ENCODE measurements at places on chromosomes 12 and 14. TPM values are rescaled to one million over a fixed set of nuclear protein-coding genes. Genes with fewer than 3 reads are reported as not detected.

DNA sequence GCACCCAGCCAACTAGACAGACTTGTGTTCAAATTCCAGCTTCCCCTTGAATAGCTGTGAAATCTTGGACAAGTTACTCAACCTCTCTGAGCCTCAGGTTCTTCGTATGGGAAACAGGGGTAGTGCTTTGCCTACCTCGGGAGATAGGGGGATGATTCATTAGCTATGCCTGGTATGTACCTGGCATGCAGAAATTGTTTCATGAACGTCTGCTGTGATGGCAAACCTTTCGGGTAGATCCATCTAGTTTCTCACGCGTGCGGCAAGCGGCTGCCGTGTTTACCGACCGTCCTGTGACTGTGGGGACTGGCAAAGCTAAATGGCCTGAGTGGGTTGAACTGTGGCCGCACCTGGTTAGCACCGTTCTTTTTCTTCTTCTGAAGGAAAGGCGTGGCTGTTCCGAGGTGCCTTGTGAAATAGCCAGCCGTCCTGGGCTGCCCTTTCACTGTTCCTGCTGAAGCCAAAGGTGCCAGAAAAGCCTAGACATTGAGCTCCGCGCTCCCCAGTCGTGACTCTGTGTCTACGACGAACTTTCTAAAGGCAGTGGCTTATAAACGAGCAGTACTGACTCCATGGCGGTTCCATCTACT, 40.6 kb upstream of the MED13L start:
- DNase-seq = peak; percentile 70

The RBP5 gene
- not detected for total RNA-seq

The ALDH6A1 gene
- 5.0 TPM for total RNA-seq

The SMIM41 gene
- total RNA-seq = not detected

DNA sequence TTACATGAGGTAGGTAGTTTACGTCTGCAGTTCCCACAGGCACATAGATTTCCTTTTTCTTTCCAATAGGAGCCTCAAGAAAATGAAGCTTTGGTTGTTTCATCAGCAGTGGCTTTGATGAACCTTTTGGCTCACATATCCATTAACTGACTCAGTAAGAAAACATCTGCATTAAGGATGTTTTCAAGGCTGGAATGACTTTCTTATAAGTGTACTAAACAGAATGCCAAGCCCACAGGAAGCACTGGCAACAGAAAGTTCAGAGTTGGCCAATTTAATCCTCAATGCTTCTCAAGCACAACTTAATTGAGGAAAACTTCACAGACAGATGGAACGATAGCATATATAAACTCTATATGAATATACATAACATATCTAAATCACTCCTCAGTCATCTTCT, 63.5 kb downstream of the ST8SIA1 start:
- DNase-seq = peak; percentile 44

GRCh38 chr12:105765053-105766014, 373.4 kb downstream of the NUAK1 start:
- DNase-seq = no peak

GRCh38 chr12:120457133-120457532, 10.9 kb downstream of the GATC start:
- DNase-seq = peak; percentile 23

GRCh38 chr14:103302966-103303365, 31.1 kb upstream of the EIF5 start:
- no peak for DNase-seq

The TMEM229B gene
- not detected for total RNA-seq

DNA sequence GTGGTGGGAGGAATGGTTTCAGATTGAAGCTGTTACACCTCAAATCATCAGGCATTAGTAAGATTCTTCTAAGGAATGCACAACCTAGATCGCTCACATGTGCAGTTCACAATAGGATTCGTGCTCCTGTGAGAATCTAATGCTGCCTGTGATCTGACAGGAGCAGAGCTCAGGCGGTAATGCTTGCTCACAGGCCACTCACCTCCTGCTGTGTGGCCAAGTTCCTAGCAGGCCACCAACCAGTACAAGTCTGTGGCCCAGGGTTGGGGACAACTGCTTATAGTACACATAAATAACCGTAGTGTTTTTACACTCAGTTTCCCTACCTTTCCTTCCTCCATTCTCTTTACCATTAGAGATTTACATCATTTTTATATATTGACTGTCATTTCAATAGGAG, 121.4 kb downstream of the SLCO1B3 start:
- DNase-seq = no peak

GRCh38 chr14:66680216-66680615, 172.3 kb downstream of the GPHN start:
- no peak for DNase-seq

The IPO8 gene
- total RNA-seq = 19.6 TPM

The POTEG gene
- 0.12 TPM for total RNA-seq

- DNase-seq = no peak
Measured at GRCh38 chr12:85405781-85406522, 125.9 kb downstream of the ALX1 start.

DNA sequence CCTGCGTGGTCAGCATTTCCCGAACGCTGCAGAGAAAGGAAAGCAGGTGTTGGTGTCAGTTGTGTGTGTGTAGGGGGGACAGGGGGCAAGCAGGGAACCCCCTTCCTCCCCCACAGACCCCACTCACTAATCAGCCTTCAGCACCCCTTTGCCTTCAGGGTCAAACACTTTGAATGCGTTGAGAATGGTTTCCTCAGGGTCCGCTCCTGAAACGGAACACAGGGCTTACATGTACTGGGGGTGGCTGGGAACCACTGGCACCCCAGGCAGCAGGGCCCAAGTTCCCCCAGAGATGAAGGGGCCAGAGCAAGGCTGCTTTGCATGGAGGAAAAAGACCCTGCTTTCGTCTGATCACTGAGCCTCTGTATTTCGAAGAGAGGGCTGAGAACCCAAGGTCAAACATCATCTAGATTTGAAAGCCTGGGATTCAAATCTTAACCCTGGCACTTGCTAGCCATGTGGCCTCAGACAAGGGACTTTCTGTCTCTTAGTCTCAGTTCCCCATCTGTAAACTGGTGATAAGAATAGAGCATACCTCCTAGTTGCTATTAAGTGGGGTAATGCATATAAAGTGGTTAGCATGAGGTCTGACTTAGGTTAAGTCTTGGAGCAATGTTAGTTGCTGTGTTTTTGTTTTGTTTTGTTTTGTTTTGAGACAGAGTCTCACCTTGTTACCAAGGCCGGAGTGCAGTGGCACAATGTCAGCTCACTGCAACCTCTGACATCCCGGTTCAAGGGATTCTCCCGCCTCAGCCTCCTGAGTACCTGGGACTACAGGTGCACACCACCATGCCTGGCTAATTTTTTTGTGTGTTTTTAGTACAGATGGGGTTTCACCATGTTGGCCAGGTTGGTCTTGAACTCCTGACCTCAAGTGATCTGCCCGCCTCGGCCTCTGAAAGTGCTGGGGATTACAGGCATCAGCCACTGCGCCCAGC, 7.0 kb downstream of the MYL2 start:
- DNase-seq = no peak

- no peak for DNase-seq
Measured at GRCh38 chr12:30782316-30783173, 27.8 kb upstream of the CAPRIN2 start.

- no peak for DNase-seq
Measured at GRCh38 chr14:92651758-92652406, 96.5 kb downstream of the LGMN start.

The DHRS2 gene
- total RNA-seq = 40.9 TPM

GRCh38 chr12:62656591-62657362, 190.2 kb downstream of the MON2 start:
- no peak for DNase-seq

GRCh38 chr12:22172501-22172900, 126.5 kb downstream of the CMAS start:
- no peak for DNase-seq

GRCh38 chr14:55458800-55459515, 18.5 kb upstream of the TBPL2 start:
- peak; percentile 97 for DNase-seq

DNA sequence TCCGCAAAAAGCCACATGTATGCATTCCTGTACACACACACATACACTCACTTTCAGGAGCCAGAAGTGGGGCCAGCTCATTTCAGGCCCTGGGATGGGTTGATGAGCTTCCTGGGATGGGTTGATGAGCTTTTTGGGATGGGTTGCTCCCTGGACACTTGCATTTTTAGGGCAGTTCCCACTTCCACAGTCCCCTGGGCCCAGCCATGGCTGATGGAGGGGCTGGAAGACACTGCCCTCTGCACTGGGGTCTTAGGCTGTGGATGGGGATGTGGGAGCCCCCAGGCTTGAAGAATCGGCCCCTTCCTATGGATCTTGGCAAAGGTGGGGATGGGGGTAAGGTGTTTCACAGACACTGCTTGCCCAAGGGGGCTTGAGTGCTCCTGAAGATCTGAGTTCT, 12.7 kb downstream of the ACVRL1 start:
- no peak for DNase-seq

The TC2N gene
- total RNA-seq = 6.2 TPM

- peak; percentile 97 for DNase-seq
Measured at GRCh38 chr14:60648934-60649874, at the start of gene SIX1. Gene SIX1 (minus strand): TSS chr14:60649477. CDS start chr14:60649189, 288 bp downstream.

- DNase-seq = peak; percentile 58
Measured at GRCh38 chr12:12612358-12612757, 682 bp downstream of the CREBL2 start.

DNA sequence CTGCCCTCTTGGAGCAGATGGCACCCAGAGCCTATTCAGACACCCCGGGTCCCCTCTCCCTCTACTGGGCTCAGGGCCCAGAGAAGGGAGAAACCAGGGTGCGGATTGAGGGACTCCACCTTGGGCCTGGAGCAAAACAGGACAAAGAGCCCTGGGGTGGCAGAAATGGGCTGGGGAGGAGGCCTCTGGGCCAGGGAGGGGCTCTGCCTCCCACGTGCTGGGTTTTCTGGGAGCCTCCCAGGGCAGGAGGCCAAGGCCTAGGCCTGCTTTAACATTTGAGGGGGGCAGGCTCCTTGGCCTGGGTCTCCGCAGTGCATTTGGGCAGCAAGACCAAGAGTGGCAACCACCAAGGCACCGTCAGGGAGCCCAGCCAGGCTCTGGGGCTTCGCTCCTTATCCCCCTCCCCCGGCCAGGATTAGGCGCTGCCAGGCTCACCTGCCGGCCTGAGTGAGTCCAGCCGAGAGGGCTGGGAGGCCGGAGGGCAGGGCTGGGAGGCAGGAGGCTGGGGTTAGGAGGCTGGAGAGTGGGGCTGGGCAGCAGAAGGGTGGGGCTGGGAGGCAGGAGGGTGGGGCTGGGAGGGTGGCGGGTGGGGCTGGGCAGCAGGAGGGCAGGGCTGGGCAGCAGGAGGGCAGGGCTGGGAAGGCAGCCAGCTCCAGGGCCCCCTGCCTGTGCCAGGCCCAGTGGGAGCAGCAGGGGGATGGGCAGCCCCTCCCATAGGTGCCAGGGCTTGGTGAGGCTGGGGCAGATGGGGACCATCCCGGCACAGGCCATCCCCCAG, 101.8 kb upstream of the EIF5 start:
- DNase-seq = no peak

GRCh38 chr12:116867523-116867922, 13.7 kb downstream of the HRK start:
- DNase-seq = no peak

- DNase-seq = no peak
Measured at GRCh38 chr12:13976028-13976584, 5.3 kb downstream of the GRIN2B start.

GRCh38 chr14:71833476-71833875, 98.8 kb upstream of the RGS6 start:
- no peak for DNase-seq

DNA sequence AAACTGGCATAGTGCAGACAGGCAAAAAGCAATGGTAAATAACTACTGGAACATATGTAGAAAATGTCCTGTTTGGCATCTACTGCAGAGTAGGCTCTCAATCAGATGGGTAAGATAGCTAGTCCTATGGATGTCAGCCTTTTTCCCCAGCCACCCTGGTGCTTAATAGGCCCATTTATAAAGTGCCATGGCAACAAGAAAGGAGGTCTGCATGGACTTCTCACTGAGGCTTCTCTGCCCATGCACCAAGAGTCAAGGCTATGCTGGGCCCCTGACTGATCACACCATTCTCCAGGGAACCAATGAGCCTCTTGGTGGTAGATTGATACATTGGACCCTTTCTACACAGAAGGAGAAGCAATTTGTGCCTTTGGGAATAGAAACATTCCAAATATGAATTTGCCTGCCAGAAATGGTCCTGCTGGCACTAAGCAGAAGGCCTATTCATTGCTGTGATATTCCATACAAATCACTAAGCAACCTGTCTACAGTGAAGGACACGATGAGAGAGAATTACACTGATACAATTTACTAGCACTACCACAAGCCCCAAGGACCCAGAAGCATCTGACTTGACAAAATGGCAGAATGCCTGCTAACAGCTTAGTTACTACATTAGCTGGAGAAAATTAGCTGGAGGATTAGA, 43.8 kb downstream of the RESF1 start:
- no peak for DNase-seq

The B4GALNT1 gene
- total RNA-seq = 42.3 TPM

The SPTB gene
- 2.3 TPM for total RNA-seq

GRCh38 chr12:45458854-45459807, 243.2 kb downstream of the ANO6 start:
- DNase-seq = peak; percentile 24

DNA sequence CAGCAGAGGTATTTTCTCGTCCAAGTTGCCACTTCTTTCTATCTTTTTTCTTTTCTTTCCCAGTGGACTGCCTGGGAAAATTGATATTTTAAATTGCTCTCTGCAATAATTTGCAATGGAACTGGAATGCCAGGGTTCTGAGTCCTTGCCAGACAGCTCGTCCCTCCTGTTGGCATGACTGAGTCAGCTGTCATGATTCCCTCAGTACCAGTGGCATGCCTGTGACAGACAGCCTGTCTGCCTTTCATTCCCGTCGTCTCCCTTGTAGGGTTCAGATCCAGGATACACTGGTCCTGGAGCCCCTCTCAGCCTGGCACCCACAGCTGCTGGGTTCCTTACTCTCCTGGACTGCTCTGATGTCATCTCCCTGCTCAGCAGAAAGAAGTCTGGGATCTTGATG, 84.8 kb downstream of the PTPN11 start:
- no peak for DNase-seq

GRCh38 chr12:112219195-112219594, 93.8 kb downstream of the TRAFD1 start:
- DNase-seq = no peak

The BICDL1 gene
- total RNA-seq = 5.8 TPM

The MFAP5 gene
- not detected for total RNA-seq

DNA sequence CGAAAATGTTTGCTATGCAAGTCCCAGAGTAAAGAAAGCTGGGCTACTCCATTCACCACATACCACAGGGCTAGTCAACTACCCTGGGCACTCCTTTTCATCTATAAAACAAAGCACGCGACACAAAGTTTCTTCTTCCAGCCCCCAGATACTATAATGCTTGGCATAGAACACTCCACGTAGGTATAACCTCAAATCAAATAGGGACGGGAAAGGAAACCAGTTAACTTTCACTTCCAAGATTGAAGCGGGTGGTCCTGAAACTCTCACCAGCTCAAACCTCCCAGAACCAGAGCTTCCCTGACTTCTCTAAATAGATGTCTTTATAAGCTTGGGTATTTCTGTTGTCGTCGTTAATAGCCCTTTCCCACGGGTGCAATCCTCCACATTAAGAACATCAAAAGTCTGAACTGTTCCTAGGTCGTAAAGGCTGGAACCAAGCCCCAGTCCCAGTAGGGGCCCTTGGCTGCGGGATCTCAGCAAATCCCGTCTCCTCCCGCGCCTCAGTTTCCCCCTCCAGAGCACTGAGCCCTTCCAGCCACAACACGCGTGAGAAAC, 647 bp downstream of the LGMN start:
- peak; percentile 35 for DNase-seq

Data from PC-3 (cell line).